Psoas muscle (tissue), 8 donors: ENCODE measurements at places on chromosomes 4 and X. TPM values are rescaled to one million over a fixed set of nuclear protein-coding genes. Genes with fewer than 3 reads are reported as not detected.

The FAM9B gene
- not detected for total RNA-seq

The SRPK3 gene
- total RNA-seq = 78.0 TPM

The ZMAT1 gene
- 1.3 TPM for total RNA-seq

The MAGEA6 gene
- not detected for total RNA-seq

The FAAH2 gene
- total RNA-seq = not detected

The HERC6 gene
- total RNA-seq = 2.2 TPM

The MAGEC3 gene
- not detected for total RNA-seq

The UGT2A1 gene
- total RNA-seq = not detected

The EGF gene
- 48.1 TPM for total RNA-seq

The RBMXL3 gene
- total RNA-seq = not detected

The SPANXN4 gene
- not detected for total RNA-seq

The BTK gene
- 1.3 TPM for total RNA-seq

The HPGD gene
- 0.98 TPM for total RNA-seq

The MAGED4B gene
- total RNA-seq = 0.59 TPM

The PAGE2B gene
- not detected for total RNA-seq

The RHOH gene
- total RNA-seq = not detected

The PPM1K gene
- 18.0 TPM for total RNA-seq

The SHISA3 gene
- total RNA-seq = not detected

The GRIA2 gene
- total RNA-seq = 0.15 TPM

The DCLK2 gene
- total RNA-seq = 1.1 TPM

The CXCL5 gene
- total RNA-seq = 0.52 TPM

The MSL3 gene
- 24.4 TPM for total RNA-seq

The NDUFA1 gene
- total RNA-seq = 211 TPM

The NDP gene
- total RNA-seq = not detected

The RASSF6 gene
- not detected for total RNA-seq

The FRG2 gene
- not detected for total RNA-seq

The CSAG1 gene
- not detected for total RNA-seq

The BST1 gene
- 1.3 TPM for total RNA-seq

The SMIM31 gene
- not detected for total RNA-seq

The ANXA3 gene
- 11.8 TPM for total RNA-seq

The ATOH1 gene
- total RNA-seq = not detected

The TDO2 gene
- not detected for total RNA-seq

The KLHL15 gene
- 6.2 TPM for total RNA-seq

The GAGE12J gene
- not detected for total RNA-seq

The CLIC2 gene
- total RNA-seq = 4.0 TPM

The IBSP gene
- total RNA-seq = not detected

The CCNI gene
- 147 TPM for total RNA-seq

The DCAF8L2 gene
- total RNA-seq = not detected

The FAM9A gene
- not detected for total RNA-seq

The F8A3 gene
- 6.8 TPM for total RNA-seq

The TMEM255A gene
- total RNA-seq = 0.34 TPM

The SMPX gene
- total RNA-seq = 273 TPM

The SLC25A43 gene
- total RNA-seq = 2.4 TPM

The IGSF1 gene
- 0.06 TPM for total RNA-seq

The ZAR1 gene
- total RNA-seq = not detected

The SSX3 gene
- not detected for total RNA-seq

The ZBED1 gene
- 31.2 TPM for total RNA-seq

The CPLX1 gene
- 1.4 TPM for total RNA-seq

The TKTL2 gene
- not detected for total RNA-seq

The TCP11X2 gene
- total RNA-seq = not detected

The SYTL5 gene
- not detected for total RNA-seq
